Inflammatory macrophage (primary cell): ENCODE measurements at places on chromosomes 16 and 17.

DNA sequence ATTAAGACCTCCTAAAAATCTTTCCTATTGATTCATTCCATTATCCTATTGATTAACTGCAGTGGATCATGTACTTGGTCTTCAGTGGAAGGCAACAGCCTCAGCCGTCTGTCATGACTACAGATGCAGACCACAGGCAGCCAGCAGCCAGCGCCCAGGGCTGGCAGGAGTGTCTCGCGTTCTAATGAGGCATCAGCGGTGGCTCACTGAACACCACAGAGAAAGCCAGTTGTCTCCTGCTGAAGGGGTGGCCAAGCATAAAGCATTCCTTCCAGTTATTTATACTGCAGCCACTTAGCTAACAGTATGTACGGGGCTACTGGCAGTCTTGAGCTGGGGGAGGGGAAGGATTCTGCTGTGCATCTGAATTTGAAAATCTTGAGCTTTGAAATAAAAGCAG, 214.3 kb downstream of the IRX3 start:
- no peak for DNase-seq

DNA sequence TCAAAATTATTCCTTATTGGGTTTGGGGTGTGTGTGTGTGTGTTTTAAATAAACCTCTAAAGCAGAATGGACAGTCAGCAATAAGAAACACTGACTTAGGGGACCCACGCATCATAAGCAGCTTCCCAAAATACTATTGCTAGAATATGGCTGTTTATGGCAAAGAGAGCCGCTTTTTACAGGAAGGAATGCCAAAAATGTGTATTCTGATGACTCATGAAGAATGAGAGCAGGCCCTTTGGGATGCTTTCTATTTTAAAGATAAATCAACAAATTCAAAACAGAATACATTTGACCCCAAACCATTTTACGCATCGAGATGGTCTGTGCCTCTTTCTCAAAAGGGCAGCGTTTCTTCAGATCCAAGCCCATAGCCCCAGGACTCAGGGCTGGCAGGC, 37.5 kb downstream of the ARHGAP17 start:
- no peak for DNase-seq

GRCh38 chr16:4646773-4647643, 22.4 kb downstream of the MGRN1 start:
- no peak for DNase-seq

DNA sequence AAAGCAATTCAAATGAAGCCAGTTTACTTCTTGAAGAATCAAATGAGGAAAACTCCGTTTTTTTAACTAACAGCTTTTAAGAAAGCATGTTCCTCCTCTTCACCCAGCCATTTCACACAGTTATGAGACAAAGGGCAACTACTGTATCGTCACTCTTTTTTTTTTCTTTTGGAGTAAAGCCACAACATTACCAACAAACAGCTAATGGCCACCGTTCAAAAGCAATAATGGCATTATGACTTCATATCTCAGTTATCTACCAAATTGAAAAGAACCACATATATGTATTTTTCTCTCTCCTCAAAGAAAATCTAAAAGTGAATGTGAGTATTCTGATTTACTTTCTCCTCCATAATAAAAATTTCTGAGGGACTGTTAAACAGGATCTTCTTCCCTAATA, 14.5 kb downstream of the GRB2 start:
- no peak for DNase-seq
